ENCODE measurements at places on chromosomes 3 and 15. TPM values are rescaled to one million over a fixed set of nuclear protein-coding genes. Genes with fewer than 3 reads are reported as not detected.

The ATP10A gene
- 47.0 TPM for total RNA-seq

The TMC3 gene
- not detected for total RNA-seq

The NBEAL2 gene
- total RNA-seq, result 187 TPM

The ZNF639 gene
- 30.6 TPM for total RNA-seq

The MESP2 gene
- not detected for total RNA-seq

The HRG gene
- not detected for total RNA-seq
